ENCODE measurements at places on chromosomes 6 and 20. TPM values are rescaled to one million over a fixed set of nuclear protein-coding genes. Genes with fewer than 3 reads are reported as not detected.

The MAP3K4 gene
- total RNA-seq, result 38.7 TPM

The UBR2 gene
- 23.2 TPM for total RNA-seq

The LTB gene
- 0.37 TPM for total RNA-seq

The REM1 gene
- not detected for total RNA-seq

The TULP1 gene
- total RNA-seq, result not detected

The FAXC gene
- 2.3 TPM for total RNA-seq

The HLA-DQB2 gene
- total RNA-seq, result not detected

The XRN2 gene
- 60.8 TPM for total RNA-seq

The BPIFA1 gene
- total RNA-seq, result not detected

The NKX2-4 gene
- total RNA-seq, result not detected

The FAM162B gene
- total RNA-seq, result not detected

DNA sequence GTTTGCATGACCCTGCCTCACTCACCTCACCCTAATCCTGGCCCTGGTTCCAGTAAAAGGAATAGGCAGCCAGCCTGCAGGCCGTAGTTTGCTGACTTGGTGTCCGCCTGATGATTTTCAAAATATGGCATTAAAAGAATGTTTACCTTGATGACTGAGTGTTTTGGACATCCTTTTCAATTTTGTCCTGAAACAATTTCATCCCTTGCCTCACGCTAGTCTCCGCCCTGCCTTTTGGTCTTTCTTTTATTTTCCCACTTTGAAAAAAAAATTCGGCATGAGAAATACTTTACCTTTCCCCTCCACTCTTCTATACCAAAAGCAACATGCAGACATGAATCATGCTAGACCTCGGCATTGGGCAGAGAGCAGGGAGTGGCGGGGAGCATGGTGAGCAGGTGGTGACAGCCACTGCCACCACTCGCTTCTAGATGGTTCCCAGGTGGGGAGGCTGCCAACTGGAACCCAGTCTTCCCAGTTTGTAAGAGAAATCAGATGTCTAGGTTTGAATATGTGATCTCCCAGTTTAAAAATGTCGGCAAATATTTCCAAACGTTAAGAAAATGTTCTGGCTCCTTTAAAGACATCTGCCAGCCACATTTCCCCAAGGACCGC lies 9.4 kb downstream of the CD40 start:
- H3K4me3 ChIP-seq, result no peak overlapping the region
- DNase-seq, result no peak
- peaks cover 49% of the 10 kb centered on the region for H3K27me3 ChIP-seq
- no peaks in the 10 kb centered on the region for H3K4me1 ChIP-seq
- H3K27ac ChIP-seq, result no peak overlapping the region

DNA sequence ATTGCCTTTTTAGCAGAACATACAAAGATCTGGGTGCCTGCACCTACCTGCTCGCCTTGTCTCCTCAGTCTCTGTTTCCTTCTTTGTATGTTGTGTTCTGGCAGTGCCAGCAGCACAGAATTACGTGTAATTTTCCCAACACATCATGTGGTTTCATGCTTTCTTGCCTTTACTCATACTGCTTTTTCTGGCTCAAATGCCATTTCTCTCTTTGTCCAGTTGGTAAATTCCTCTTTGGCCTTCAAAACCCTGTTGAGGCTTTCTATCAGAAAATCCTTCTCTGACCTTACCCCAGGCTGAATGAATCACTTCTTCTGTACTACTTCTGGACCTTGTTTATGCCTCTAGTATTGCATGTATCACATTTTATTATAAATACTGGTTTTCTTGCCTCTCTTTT lies 31.8 kb downstream of the L3MBTL3 start:
- peaks cover 24% of the 10 kb centered on the region for H3K36me3 ChIP-seq
- no peak overlapping the region for H3K4me3 ChIP-seq
- DNase-seq, result no peak
- no peaks in the 10 kb centered on the region for H3K4me1 ChIP-seq

- H3K4me3 ChIP-seq, result no peak overlapping the region
- H3K4me1 ChIP-seq, result peaks cover 22% of the 10 kb centered on the region
- no peak overlapping the region for H3K27ac ChIP-seq
- DNase-seq, result no peak
- no peaks in the 10 kb centered on the region for H3K36me3 ChIP-seq
Observed at GRCh38 chr6:56350628-56351260, 103.4 kb upstream of the COL21A1 start.

GRCh38 chr20:64223526-64224067 lies 32.0 kb upstream of the PCMTD2 start:
- H3K27me3 ChIP-seq, result peaks cover 14% of the 10 kb centered on the region
- no peaks in the 10 kb centered on the region for H3K36me3 ChIP-seq
- H3K27ac ChIP-seq, result no peak overlapping the region
- H3K4me3 ChIP-seq, result no peak overlapping the region
- peaks cover 6% of the 10 kb centered on the region for H3K4me1 ChIP-seq
- DNase-seq, result no peak

DNA sequence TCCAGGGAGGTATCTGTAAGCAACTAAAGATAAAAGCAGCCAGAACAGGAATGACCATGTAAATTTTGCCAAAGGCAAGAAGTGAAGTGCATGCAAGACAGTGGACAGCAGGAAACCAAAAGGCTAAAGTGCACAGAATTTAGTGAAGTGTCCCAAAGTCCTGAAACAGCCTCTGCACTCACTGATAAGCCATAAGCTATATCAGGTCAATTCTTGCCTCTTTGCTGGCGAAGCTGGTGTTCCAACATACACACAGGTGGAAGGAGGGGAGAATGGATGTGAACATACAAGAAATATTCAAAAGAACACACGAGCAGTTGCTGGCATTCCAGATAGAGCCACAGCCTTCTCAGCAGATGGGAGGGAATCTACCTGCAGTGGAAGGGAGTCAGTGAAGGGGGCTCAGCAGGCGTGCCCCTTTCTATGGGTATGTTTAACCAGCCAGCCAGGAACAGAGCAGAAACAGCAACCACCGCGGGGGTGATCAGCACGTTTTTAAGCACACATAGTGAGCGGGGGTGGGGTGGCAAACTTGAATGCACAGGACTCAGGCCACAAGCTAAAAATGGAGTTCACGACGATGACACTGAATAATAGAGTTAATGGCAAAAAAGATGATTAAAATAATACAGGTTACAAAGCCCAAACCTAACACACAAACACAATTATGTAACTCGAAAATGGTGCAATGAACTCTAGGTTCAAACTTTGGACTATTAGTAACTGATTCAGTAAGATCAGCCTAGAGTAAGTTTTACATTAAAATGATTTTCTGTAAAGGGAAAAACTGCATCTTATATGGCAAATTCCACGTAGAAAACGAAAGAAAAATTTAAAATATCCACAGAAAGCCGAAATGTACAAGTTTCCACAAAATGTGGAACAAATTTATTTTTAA lies 1.2 kb downstream of the ECI2 start:
- peak overlapping the region; percentile 56 for H3K27ac ChIP-seq
- peak overlapping the region; percentile 90 for H3K4me3 ChIP-seq
- peak; percentile 30 for DNase-seq
- no peaks in the 10 kb centered on the region for H3K27me3 ChIP-seq
- H3K4me1 ChIP-seq, result peaks cover 19% of the 10 kb centered on the region
- peaks cover 14% of the 10 kb centered on the region for H3K36me3 ChIP-seq

- H3K27me3 ChIP-seq, result no peaks in the 10 kb centered on the region
- no peak overlapping the region for H3K27ac ChIP-seq
- DNase-seq, result no peak
- no peak overlapping the region for H3K4me3 ChIP-seq
- no peaks in the 10 kb centered on the region for H3K36me3 ChIP-seq
Observed at GRCh38 chr6:151285122-151285521, 45.4 kb downstream of the AKAP12 start.

DNA sequence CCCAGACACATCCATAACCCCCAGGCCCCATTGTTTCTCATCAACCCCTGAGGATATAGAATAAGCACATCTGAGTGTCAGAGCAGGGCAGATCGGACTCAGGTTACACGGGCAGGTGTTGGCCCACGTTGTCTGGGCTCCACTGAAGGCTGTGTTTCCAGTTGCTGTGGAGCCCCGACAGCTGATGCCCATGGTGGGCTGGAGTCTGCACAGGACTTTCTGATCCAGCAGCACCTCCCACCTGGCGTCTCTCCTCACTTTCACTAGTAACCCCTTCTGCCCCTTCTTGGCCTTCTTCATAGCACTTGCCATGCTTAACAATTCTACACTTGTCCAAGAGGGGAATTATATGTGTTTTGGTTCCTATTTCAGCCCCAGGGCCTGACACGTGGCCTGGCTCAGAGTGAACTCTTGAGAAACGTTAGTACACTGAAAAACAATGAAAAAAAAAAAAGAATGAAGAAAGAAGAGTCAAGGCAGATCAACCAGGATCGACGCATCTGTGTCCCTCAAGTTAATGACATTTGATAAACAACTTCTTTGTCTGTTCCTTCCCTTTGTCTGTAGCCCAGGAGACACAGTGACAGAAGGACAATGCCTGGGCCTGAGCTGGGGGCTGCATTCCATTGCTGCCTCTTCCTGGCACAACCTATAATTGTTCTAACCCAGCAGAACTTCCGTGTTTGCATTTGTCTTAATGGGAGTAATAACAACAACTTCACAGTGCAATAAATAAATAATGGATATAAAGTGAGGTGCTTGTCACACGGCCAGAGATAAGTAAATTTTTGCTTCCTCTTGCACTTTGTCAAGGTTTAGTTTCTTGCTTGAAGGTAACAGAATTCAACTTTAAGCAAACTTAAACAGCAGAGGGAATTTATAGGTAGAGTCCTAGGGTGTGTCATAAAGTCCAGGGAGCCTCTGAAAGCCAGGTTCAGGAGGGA lies 224.2 kb upstream of the SSTR4 start:
- no peaks in the 10 kb centered on the region for H3K36me3 ChIP-seq
- DNase-seq, result no peak
- H3K4me1 ChIP-seq, result no peaks in the 10 kb centered on the region
- no peaks in the 10 kb centered on the region for H3K27me3 ChIP-seq
- no peak overlapping the region for H3K4me3 ChIP-seq
- no peak overlapping the region for H3K27ac ChIP-seq

DNA sequence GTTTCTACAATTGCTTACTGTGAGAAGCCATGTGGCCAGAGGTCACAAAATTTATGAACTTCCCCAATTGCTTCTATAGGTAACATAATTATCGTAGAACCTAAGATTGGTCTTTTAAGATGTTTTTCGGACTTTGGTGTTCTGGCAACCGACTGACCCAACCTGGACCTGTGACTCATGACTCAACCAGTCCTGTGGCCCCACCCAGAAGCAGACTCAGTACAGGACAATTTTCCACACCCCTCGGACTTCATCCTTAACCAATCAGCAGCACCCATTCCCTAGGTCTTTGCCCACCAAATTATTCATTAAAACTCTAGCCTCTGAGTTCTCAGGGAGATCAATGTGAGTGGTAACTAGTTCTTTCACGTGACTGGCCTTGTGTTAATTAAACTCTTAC lies 26.4 kb upstream of the AKAP12 start:
- H3K4me3 ChIP-seq, result no peak overlapping the region
- DNase-seq, result no peak
- peaks cover 9% of the 10 kb centered on the region for H3K4me1 ChIP-seq
- no peaks in the 10 kb centered on the region for H3K27me3 ChIP-seq

DNA sequence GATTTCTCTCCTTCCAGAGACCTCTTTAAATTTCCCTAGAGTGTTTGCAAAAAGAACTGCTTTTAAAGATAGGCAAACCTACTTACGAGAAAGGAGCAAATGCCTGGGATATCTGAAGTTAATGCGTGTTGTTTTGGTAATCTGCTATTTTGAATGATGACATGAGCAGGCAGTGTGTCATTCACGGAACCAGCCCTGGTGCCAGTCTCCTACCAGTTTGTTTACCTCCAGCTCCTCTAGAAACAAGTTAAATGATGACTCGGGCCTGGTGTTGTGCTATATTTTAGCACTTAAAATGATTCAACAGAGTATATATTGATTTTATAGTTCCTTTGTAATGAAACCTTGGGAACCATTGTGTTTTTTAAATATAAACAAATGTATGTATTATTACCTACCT lies 41.1 kb upstream of the MAP3K4 start:
- H3K27me3 ChIP-seq, result peaks cover under 1% of the 10 kb centered on the region
- peak overlapping the region; percentile 40 for H3K4me3 ChIP-seq
- DNase-seq, result peak; percentile 76
- H3K4me1 ChIP-seq, result peaks cover 27% of the 10 kb centered on the region
- H3K27ac ChIP-seq, result peak overlapping the region; percentile 88

- no peaks in the 10 kb centered on the region for H3K36me3 ChIP-seq
- no peak overlapping the region for H3K4me3 ChIP-seq
- H3K4me1 ChIP-seq, result peaks cover 9% of the 10 kb centered on the region
- no peak overlapping the region for H3K27ac ChIP-seq
- no peak for DNase-seq
Observed at GRCh38 chr6:83313882-83314281, 117.0 kb downstream of the ME1 start.

- H3K36me3 ChIP-seq, result peaks cover 5% of the 10 kb centered on the region
- no peak overlapping the region for H3K4me3 ChIP-seq
- H3K4me1 ChIP-seq, result no peaks in the 10 kb centered on the region
- no peak overlapping the region for H3K27ac ChIP-seq
Observed at GRCh38 chr6:36320475-36320874, 16.2 kb downstream of the BNIP5 start.

DNA sequence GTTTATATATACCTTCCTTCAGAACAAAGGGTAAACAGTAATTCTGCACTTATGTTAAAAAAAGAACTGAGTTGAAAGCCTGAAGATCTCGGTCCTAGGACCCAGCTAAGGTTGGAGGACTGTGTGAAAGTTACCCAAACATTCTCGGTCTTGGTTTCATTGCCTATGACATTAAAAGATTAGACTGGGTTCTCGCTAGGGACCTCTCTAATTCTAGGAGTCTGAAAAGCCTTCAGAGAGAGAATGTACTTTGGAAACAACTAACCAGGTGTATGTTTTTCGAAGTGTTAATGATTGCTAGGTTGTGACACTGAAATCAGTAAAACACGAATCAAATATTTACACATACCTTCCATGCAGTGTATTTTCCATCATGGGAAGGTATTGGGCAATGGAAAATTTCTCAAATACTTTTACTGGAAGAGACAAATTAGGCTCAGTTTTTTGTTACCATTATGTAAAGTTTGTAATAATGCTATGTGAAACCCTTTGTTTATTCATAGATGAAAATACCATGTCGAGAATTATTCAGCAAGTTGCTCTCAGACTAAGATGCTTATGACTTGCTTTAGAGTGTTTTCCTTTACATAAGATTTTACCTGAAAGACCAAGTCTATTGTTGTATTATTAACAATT lies 113.7 kb upstream of the LOC128125822 start:
- no peak overlapping the region for H3K27ac ChIP-seq
- H3K4me1 ChIP-seq, result peaks cover 6% of the 10 kb centered on the region
- no peaks in the 10 kb centered on the region for H3K36me3 ChIP-seq
- DNase-seq, result no peak

Measured in MCF 10A (cell line).